Activated naive CD8-positive, alpha-beta T cell treated with anti-CD3 and anti-CD28 coated beads, Interleukin-2, amount 10 ng/mL, durations not matched to agents 7 days and 5 days (primary cell): ENCODE measurements at places on chromosomes 5 and 9. TPM values are rescaled to one million over a fixed set of nuclear protein-coding genes. Genes with fewer than 3 reads are reported as not detected.
A peak's percentile ranks its signal among the peaks of the same experiment; 100 is the strongest.

The PCDHB8 gene
- not detected for total RNA-seq

The TAF11L12 gene
- not detected for total RNA-seq

The FBLL1 gene
- not detected for total RNA-seq

The CFAP157 gene
- total RNA-seq, result 0.23 TPM

- DNase-seq, result no peak
Measured at GRCh38 chr9:82404196-82404870, 415.8 kb downstream of the SPATA31D1 start.

DNA sequence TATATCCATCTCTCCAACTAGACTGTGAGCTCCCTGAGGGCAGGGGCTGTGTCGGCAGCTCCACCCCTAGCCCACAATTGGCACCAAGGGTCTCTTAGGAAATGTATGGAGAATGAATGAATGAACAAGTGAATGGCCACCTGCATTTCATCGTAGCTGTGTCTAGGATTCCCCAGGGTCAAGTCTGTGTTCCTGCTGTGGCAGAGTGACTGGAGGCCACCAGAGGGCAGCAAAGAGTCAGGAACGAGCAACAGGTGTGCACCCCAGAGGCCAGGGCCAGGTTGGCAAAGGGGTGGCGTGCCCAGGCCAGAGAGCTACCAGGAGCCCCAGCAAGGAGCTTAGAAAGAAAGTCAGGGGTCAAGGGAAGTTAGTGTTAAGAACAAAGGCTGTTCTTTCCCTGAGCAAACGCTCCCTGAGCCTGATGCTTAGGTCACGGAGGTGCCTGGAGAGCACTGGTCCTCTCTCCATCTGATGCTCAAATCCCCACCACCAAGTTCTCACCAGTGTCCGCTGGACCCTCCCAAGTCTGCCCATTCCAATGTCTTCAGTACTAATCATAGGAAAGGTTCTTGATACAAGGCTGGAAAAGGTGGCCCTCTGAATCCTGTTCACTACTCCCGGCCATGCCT lies 160.7 kb downstream of the PAX5 start:
- peak; percentile 69 for DNase-seq

GRCh38 chr5:45355189-45355992 lies 340.8 kb downstream of the HCN1 start:
- DNase-seq, result no peak

DNA sequence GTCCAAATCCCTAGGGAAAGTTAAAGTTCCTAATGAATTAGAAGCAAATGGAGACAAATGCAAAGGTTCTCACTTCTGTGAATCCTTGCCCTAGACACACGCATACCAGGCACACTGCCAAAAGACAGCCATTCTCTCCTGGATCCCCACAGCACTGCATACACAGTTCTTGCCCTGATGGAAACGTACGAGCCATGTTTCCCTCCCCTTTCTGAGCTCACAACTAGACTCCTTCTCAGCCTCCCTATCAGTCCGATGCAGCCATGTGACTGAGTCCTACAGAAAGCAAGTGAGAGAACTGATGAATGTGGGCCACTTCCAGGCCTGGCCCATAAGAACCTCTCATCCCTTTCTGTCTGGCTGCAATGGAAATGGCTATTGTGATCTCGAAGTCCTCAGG lies 92.0 kb downstream of the ZNF608 start:
- no peak for DNase-seq

- DNase-seq, result peak; percentile 34
Measured at GRCh38 chr5:137743031-137743640, 7.2 kb upstream of the KLHL3 start.

DNA sequence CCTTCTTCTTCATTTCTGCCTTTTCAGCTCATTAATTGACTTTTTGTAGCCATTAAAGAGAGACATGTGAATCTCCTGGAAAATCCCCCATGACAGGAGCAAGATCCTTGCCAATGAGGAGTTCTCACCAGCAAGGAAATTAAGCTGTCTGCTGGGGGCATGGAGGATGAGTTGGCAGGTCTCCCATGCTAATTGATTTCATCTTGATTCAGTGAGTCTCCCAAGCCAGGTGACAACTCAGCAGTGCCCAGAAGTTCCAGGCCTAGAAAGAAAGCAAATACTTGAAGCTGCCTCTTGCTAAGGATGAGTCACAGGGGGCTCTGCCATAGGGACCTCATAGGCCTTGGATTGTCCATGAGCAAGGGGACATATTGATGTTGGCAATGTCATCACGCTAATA lies 30.0 kb upstream of the ADRA1B start:
- no peak for DNase-seq

- DNase-seq, result no peak
Measured at GRCh38 chr5:68299105-68299504, 83.5 kb downstream of the PIK3R1 start.

- no peak for DNase-seq
Measured at GRCh38 chr5:181219262-181220177, 3.6 kb upstream of the TRIM41 start.

DNA sequence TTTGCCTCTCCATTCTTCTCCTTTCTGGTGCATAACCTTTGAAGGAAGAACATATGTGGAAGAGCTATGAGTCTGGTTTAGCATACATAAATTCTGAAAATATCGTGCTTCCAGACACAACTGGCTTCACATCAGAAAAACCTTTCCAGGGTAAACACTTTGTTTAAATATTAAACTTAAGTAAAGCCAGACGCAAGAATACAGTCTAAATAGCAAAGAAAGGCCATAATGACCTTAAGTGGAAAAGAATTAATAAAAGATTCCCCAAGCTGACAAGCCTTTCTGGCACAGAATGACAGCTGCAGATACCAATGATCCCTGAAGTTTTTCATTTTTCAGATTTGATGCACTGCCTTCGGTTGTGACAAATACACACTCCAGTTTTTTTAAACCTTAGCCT lies 13.5 kb upstream of the TSSK1B start:
- no peak for DNase-seq

DNA sequence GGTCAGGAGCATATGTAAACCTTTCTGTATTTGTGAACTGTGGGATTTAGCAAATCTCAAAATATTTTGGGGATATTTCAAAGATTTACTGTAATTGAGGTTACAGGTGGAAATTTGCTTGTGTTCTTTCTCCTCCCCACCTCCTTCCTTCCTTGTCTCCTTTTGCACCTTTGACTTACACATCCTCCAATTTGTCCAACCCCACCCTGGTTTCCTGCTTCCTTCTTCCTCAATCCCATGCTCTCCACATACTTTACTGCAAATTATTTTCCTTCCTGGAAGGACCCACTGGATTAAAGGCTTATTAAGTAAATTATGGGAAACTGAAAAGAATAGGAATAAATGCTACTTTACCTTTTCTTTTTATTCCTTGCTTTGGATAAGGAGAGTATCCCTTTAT lies 74.5 kb upstream of the LRRC70 start:
- no peak for DNase-seq

DNA sequence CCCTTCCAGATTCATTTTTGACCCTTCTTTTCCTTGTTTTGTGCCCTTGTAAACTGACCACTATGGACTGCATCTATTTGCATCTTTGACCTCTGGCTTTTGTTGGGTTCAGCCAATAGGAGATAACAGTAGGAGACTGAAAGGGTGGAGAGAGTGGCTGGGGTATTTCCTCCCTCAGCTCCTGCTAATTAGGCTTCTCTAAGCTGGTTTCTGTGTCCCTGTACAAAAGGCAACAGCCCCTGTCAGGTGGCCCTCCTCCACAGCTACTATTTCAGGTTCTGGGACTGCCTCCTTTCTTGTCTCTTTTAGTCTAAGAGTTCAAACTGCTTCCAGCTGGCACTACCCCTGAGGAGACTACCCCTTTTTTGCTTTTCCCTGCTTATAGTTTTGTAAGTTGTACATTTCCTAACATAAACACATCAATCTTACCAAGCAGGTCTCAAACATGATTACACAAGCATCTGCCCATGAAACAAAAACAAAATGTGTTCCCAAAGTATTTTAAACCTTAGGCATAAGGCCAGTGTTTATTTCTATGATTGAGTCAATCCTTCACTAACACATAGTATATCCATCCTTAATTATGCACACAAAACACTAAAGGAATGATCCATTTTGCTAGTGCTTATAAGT lies 262.0 kb upstream of the TRPM3 start:
- DNase-seq, result no peak

GRCh38 chr9:129026442-129027223 lies 1.5 kb downstream of the SH3GLB2 start:
- no peak for DNase-seq

GRCh38 chr5:174084691-174085154 lies 39.2 kb downstream of the NSG2 start:
- no peak for DNase-seq
